ENCODE measurements at places on chromosomes 1 and 21.

GRCh38 chr1:47689894-47690293, 252.1 kb downstream of the FOXD2 start:
- DNase-seq: no peak

DNA sequence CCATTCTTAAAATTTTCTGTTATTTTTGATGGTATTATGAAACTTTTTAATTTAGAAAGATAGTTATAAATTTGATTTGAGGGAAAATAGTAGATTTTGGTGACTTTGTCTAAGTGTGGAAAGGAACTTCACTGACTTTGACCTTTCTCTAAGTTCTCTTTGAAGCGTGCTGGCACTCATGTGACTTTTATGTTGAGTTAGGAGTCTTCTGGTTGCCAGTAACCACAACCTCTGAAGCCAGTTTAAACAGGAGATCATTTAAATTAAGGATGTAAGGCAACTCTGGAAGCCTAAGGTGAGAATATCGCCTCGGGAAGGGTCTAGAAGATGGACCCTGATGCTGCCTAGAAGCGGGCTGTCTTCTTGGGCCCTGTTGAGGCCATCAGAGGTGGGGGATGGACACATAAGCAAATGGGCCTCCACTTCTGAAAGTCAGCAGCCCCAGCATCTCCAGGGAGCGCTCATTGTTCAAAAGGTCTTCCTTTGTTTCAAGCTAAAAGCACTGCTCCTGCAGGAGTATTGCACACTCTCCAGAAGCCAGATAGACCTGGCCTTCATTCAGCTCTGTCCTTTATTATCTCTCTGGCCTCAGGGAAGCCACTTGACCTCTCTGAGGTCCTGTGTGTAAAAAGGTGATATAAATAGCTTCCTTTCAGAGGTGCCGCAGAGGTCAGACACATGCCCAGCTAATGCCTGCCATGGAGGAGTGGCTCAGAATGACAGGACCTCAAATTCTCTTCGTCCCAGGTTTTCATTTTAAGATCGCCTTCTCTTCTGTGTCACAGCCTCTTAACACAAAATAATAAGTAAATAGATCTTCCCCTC, 5.1 kb upstream of the RCAN1 start:
- no peak for DNase-seq

DNA sequence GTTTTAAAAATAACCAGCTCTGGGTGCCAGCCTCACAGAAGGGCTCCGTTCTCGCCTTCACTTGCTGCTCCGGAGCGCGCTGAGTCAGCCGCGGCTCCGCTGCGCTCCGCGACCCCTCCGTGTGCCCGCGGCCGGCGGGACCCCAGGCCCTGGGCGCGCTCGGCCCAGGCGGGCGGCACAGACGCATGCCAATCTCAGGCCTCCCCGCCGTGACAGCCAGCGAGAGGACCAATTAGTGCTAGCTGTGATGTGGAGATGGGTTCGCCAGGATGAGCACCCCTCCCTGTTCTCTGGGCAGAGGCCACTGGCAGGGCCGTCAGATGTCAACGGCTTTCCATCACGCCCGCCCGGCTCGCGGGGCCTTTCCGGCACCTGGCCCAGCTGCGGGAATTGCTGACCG, 293.8 kb downstream of the SPATA17 start:
- DNase-seq: no peak

DNA sequence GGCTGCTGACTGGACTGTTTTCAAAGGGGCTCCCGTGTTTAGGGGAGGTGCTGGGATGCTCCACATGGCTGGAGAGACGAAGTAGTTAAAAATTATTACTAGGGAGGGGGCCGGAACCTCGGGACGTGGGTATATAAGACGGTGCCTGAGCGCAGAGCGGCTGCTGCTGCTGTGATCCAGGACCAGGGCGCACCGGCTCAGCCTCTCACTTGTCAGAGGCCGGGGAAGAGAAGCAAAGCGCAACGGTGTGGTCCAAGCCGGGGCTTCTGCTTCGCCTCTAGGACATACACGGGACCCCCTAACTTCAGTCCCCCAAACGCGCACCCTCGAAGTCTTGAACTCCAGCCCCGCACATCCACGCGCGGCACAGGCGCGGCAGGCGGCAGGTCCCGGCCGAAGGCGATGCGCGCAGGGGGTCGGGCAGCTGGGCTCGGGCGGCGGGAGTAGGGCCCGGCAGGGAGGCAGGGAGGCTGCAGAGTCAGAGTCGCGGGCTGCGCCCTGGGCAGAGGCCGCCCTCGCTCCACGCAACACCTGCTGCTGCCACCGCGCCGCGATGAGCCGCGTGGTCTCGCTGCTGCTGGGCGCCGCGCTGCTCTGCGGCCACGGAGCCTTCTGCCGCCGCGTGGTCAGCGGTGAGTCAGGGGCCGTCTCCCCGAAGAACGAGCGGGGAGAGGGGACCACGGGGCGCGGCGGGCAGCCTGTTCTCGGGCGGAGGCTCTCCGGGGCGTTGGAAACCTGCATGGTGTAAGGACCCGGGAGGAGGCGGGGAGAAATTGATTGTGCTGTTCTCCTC, at the start of gene CHODL:
CHODL (plus strand) TSS at position 163 of the 793 bp plus-strand sequence; CDS start at position 554, 391 bp downstream.
- DNase-seq: no peak

GRCh38 chr1:45974541-45975269, 157.7 kb downstream of the PIK3R3 start:
- DNase-seq: peak; percentile 39

GRCh38 chr1:3573500-3573899, 37.8 kb downstream of the MEGF6 start:
- no peak for DNase-seq

DNA sequence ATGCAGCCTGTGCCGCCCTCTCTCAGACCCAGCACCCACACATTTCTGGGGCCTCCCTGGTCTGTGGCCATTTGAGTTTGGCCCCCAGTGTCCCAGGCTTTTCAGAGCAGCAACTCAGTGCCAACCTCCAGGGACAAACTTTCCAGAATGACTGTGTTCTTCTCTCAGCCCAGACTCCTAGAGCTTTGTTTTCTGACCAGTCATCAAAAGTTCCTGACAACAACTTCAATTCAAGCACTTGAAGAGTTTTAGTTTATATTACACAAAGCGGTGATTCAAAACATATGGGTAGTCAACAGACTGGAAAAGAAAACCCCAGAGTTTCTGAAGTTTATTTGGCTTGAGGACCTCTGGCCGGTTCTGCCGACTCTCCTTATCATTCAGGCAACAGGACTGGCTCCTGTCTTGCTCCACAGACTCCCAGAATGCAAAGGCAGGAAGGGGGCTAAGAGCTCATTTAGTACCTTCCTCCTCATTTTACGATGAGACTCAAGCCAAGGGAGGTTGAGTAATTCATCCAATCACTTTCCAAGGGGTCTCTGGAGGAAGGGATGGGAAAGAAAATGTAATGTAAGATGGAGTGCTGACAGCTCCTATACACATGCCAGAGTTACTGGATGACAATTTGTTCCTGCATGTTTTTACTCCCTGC, 27.0 kb upstream of the TIAM1 start:
- no peak for DNase-seq

- no peak for DNase-seq
Observed at GRCh38 chr21:15894596-15894995, 164.8 kb downstream of the USP25 start.

- DNase-seq: no peak
Observed at GRCh38 chr21:31988492-31989290, 115.9 kb downstream of the HUNK start.

GRCh38 chr21:45768011-45768739, 124.7 kb downstream of the PCBP3 start:
- DNase-seq: no peak

- no peak for DNase-seq
Observed at GRCh38 chr1:62625415-62625814, 28.1 kb downstream of the ANGPTL3 start.

GRCh38 chr1:96554364-96554763, 167.2 kb upstream of the PTBP2 start:
- DNase-seq: no peak

DNA sequence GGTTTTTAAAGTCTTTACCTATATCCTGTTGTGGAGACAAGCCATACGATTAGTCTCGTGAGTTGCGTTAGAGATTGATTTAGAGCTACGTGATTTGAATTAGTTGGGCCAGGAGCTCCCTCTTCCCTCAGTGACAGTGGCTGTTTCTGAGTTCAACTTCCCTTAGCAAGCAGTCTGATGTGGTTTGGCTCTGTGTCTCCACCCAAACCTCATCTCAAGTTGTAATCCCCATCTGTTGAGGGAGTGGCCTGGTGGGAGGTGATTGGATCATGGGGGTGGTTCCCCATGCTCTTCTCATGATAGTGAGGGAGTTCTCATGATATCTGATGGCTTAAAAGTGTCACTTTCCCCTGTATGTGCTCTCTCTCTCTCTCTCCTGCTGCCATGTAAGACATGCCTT, 192.9 kb upstream of the PTGFR start:
- DNase-seq: no peak

- DNase-seq: no peak
Observed at GRCh38 chr1:182087304-182087703, 25.8 kb upstream of the ZNF648 start.

- no peak for DNase-seq
Observed at GRCh38 chr1:167856711-167857418, 57.1 kb downstream of the ADCY10 start.

- DNase-seq: no peak
Observed at GRCh38 chr1:174942547-174943255, 57.0 kb upstream of the CACYBP start.

GRCh38 chr1:202018468-202019234, 8.3 kb downstream of the ELF3 start:
- DNase-seq: peak; percentile 67

- no peak for DNase-seq
Observed at GRCh38 chr1:107648071-107648470, 316.9 kb downstream of the VAV3 start.

GRCh38 chr1:6490181-6491080, 1.0 kb downstream of the PLEKHG5 start:
- no peak for DNase-seq

DNA sequence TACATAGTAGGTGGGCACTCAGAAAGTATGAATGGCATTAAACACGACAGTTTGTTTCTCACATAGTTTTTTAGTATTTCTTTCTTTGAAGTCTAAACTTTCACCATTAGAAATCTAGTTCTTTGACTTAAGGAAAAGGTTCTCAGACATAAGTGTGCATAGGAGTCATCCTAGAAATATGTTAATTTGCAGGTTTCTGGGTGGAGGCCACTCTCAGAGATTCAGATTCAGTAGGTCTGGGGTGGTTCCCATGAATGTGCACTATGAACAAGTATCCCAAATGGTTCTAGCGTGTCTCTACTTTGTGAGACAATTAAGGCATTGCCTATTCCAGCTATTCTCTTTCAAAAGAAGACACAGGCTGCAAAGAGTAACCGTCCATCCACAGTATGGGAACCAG, 119.3 kb downstream of the NGF start:
- no peak for DNase-seq

- no peak for DNase-seq
Observed at GRCh38 chr1:236370420-236370819, 23.7 kb upstream of the EDARADD start.

DNA sequence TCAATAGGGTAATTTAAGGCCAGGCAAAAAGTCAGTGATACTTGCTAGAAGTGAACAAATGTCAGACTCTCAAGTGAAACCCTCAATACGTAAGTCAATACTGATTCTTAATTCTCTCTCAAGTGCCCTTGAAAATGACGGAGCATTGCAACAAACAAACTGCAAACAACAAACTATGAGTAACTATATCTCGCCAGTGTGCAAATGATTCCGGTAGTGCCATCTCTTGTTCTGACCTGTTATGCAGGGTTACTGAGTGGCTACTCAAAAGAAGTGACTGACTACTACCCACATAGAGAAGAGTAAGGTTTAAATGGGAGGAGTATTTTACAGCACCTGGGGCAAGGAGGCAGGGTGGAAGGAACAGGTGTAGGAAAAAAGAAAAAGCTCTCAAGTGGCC, 1.6 kb downstream of the SLC19A2 start:
- no peak for DNase-seq

- no peak for DNase-seq
Observed at GRCh38 chr1:162070094-162070748, 730 bp downstream of the NOS1AP start.

GRCh38 chr1:34618381-34618780, 136.5 kb upstream of the GJB5 start:
- no peak for DNase-seq

DNA sequence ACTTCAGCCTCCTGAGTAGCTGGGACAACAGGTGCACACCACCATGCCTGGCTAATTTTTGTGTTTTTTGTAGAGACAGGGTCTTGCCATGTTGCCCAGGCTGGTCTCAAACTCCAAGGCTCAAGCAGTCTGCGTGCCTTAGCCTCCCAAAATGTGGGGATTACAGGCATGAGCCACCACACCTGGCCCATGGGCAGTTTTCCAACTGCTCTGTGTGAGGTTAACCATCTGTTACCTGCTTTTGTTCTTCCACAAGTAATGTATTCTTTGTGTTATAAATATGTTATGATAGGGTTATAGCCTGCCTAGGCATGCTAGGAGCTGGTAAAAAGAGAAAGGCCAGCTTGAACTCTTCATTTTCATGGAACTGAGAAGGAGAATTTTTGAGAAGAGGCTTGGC, 30.7 kb downstream of the TUFT1 start:
- no peak for DNase-seq

GRCh38 chr1:27301582-27302199, 20.3 kb upstream of the TMEM222 start:
- no peak for DNase-seq

DNA sequence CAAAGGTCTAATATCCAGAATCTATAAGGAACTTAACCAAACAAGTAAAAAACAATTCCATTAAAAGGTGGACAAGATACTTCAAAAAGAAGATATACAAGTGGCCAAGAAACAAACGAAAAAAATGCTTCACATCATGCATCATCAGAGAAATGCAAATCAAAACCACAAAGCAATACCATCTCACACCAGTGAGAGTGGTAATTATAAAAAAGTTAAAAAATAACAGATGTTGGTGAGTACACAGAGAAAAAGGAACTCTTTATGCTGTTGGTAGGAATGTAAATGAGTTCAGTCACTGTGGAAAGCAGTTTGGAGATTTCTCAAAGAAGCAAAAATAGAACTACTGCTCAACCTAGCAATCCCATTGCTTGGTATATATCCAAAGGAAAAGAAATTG, 218.6 kb downstream of the SLC44A5 start:
- no peak for DNase-seq

DNA sequence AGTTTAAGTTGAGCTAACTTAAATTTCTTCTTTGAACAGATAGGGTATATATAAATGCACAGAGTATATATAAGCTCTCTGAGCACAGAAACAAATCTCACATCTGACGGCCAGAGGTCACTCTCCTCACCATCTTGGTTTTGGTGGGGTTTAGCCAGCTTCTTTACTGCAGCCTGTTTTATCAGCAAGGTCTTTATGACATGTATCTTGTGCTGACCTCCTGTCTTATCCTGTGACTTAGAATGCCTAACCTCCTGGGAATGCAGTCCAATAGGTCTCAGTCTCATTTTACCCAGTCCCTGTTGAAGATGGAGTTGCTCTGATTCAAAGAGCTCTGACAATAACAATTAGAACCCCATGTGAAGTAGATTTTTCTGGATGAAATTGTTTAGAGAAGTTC, 1.6 kb upstream of the MOV10 start:
- DNase-seq: no peak

DNA sequence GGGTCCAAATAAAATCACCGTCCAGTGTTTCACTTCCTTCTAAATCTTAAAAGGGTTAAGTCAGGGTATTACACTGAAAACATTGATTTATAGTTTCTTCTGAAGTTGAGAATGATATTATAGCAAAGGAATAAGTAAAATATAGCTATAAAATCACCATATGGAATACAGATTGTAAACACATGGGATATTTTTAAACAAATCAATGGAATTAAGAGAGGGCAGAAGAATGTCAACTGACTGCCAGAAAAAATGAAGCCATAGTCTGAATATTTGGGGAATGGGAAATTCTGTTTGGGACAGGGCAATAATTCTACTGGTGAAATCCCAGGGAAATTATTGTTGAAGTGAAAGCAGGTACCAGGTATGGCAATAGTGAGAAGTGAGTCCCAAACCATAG, 664.6 kb downstream of the NCAM2 start:
- no peak for DNase-seq

GRCh38 chr1:215475796-215476481, 91.2 kb upstream of the KCTD3 start:
- no peak for DNase-seq
